Activated CD8-positive, alpha-beta memory T cell treated with anti-CD3 and anti-CD28 coated beads for 4 hours (primary cell): ENCODE measurements at places on chromosomes 2 and 18.

GRCh38 chr2:18987592-18988073, 370.8 kb downstream of the OSR1 start:
- DNase-seq: no peak

DNA sequence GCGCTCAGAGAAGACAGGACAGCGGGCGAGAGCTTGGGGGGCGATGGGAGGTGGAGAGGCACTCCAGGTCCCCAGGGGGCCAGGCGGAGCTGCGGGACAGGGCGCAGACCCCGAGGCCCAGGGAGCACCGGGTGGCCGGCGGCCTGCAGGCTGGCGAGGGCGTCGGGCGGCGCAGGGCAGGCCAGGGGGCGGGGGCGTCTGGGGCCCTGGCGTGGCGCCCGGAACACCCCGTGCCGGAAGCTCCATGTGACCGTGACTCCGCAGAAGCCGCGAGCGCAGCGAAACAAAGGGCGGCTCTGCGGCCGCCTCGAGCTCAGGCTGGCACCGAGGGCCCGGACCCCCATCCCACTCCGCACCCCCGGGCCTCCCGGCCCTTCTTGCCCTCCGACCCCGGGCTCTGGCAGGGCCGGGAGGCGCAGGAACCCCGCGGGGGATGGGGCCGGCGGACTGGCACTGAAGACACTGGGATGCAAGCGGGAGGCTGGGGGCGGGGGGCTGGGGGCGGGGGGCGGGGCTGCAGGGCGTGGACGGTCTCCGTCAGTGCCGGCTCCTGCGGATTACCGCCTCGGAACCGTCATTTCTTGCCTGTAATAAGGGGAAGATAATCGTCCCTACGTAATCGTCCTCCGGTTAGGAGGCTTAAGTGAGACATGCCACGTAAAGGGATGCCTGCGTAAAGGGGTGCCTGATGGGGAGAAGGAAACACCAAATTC, 19.1 kb downstream of the SH2D6 start:
- peak; percentile 40 for DNase-seq

GRCh38 chr2:98654699-98655495, 46.5 kb downstream of the UNC50 start:
- no peak for DNase-seq

DNA sequence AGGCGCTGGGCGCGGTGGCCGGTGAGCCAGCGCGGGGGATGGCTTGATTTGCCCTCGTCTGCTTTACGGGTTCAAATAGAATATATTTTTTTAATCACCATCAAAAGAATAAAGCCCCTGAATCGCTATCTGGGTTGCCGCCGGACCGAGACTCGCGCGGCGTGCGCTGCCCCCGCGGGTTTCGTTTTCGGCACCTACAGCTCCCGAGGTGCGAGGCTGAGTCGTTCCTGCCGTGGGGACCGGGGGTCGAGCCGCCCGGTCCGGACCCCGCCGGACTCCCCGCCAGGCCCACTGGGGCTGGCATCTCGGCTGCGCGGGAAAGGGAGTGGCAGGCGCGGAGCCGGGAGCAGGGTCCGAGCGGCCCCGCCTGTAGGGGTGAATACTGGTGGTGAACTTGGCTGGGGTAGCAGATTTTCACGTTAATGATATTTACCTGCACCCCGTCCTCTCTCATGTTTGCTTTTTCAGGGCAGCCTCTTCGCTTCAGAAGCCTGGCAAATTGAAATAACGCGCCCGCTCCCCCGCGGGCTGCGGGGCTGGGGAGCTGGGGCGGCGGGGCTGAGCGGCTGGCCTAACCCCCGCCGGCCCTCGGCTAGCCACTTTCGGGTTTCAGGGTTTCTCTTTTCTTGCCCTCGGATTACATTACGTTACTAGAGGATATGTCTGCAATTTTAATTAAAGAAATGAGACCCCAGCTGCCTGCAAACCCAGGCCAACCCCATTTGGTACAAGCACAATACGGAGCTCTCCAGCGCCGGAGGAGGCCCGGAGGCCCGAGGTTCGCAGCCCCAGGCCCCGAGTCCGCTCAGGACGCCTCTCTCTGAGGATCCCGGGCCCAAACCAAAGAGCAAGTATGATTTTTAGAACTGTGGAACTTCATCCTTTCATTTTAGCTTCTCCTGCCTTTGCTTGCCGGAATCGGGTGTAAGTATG, 1.7 kb upstream of the CELF4 start:
- no peak for DNase-seq

DNA sequence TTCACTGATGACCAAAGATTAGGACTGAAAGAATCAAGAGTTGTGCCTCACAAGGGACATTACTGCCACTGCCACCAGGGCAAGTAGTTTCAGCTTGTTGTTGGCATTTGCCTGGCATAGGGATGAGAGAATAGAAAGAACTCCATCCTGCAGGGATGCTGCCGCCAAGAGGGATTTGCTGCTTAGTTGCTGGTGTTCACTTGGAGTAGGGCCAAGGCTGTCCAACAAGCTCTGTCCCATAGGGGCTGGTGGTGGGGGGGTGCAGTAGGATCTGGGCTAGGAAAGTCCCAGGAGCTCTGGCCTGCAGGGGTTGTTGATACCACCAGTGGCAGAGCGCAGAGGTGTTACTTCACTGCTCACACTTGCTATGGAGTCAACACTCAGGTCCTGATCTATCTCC, 84.9 kb upstream of the MGAT4A start:
- DNase-seq: no peak

DNA sequence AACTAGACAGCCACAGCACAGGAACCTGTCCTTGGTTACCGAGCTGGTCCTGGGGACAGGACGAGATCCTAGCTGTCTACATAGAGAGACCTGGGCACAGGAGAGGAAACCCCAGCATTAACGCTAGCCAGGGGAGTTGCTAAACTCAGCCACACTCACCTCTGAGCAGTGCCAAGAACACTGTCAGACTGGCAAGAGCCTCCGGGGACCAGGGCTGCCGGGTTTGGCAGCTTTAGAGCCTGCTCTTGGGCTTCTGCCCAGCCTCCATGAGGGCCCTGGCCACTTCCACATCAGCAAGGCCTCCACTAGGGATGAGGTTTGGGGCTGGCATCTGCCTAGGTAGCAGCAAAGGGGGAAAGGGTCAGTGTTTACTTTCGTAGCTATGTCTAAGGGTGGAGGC, 6.7 kb downstream of the TMBIM1 start:
- no peak for DNase-seq

DNA sequence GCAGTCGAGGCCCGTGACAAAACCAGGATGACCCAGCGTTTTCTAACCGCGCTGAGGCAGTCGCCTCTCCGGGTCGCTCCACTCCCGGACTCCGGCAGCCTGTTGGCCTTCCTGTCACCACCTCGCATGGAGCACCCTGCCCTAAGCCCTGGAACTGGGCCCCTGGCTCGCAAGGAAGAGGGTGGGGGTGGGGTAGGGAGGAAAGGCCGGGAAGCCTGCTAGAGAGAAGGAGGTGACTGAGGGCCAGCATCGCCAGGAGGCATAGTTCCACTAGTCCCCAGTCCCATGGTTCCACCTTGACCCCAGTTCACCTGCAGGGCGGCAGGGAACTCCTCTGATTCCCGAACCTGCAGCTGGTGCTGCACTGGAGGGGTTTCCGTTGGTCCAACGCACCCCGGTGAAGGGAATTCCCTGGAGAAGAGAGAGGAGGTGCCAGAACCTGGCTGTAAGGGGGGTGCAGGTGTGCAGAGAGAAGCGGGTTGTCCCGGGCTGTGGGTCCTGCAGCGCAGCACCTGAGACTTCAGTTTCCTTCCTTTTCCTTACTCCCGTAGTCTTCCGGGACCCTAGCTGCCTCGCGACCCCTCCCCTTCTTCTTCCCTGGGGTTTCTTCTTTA, 11.8 kb upstream of the EN1 start:
- DNase-seq: no peak

DNA sequence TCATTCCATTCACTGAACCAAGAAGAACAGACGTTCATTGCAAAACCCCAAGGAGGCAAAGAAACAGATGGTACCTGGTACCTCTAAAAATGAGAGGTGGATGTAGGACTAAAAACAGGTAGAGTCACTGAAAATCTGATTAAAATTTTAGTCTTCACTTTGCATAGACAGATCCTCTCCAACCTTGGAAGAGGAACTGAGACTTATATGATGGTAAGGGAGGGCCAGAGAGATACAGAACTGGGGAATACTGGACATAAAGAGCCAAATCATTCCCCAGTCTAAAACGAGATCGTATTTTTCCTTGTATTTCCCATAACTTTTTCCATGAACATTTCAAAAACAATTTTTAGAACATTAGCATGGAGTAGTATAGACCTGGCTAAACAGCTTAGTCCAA, 59.7 kb upstream of the SPOPL start:
- no peak for DNase-seq

- no peak for DNase-seq
Measured at GRCh38 chr2:8021921-8022320, 659.9 kb upstream of the ID2 start.

- no peak for DNase-seq
Measured at GRCh38 chr2:54079331-54079730, 36.1 kb upstream of the ACYP2 start.

DNA sequence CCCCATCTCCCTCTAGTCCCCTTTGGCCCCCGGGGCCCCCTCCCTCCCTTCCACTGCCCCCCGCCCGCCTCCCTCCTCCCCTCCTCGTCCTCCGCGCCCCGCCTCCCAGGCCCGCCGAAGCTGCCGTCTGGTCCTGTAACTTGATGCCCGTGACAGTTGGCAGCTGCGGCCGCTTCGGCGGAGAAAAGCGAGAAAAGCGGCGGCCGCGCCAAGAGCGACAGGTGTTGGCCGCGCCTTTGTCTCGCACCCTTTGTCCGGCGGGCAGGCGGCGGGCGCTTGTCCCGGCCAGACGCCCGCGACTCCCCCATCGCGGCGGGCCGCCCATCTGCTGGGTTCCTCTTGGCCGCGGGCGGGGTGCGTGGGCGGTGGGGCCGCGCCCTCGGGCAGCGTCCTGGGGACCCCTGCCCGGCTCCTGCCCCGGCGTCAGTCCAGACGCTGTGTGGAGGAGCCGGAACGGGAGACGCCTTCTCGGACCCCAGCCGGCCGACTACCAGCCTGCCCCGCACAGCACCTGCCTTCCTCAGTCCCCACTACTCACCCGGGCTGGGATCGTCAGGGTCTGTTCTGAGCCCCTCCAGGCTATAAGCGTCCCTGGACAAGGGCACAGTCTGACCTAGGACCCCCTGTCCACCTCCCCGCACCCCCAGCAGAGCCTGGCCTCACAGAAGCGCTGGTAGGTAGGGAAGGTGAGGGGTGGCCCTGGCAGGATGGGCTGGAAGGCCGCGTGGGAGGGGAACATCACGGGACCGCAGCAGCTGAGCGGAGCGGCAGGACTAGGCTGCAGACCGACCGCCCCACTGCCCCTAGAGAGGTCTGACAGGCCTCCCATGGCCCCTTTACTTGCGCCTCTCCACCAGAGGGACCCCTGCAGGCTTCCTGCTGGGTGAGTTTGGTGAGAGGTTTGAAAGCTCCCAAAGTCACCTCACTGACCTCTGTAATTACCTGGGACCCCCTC, 1.2 kb upstream of the HES6 start:
- no peak for DNase-seq

DNA sequence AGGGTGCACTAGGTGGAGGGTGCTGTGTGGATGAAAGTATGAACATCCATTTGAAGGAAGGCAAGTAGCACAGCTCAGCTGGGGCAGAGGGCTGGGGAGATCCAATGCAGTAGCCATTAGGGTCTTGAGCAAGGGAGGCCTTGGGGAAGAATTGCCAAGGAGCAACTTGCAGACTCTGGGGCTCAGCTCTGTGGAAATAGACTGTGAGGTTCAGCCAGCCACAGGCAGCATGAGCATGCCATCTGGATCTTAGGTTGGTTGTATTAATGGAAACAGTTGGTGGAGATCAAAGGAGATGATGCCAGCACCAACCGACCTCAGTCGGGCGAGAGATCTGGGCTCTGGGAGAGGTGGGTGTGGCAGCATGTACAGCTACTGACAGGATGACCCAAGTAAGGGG, 5.6 kb downstream of the ZAP70 start:
- DNase-seq: no peak

- DNase-seq: no peak
Measured at GRCh38 chr18:33146014-33146413, 294.5 kb downstream of the CCDC178 start.

GRCh38 chr18:22558945-22559385, 141.2 kb upstream of the CTAGE1 start:
- no peak for DNase-seq

GRCh38 chr2:73063909-73064875, 7.3 kb downstream of the SFXN5 start:
- no peak for DNase-seq

DNA sequence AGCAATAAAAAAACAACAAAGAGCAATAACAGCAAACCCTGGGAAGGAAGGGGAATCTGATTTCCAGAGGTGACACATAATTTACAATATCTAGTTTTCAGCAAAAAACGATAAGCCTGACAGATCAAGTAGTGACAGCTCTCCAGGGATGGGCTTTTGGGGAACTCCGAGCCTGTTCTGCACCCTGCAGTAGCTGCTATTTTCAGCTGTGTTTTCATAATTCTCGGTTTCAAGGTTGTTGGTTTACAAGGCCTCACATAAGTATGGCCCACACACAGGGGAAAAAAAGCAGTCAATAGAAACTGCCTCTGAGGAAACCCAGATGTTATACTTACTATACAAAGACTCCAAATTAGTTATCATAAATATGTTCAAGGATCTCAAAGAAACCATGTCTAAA, 67.7 kb upstream of the CTLA4 start:
- DNase-seq: no peak

GRCh38 chr2:9739531-9739964, 103.7 kb upstream of the TAF1B start:
- peak; percentile 29 for DNase-seq

- DNase-seq: no peak
Measured at GRCh38 chr2:212892193-212892592, 259.2 kb downstream of the IKZF2 start.

- no peak for DNase-seq
Measured at GRCh38 chr2:24832073-24832461, 38.8 kb downstream of the CENPO start.

DNA sequence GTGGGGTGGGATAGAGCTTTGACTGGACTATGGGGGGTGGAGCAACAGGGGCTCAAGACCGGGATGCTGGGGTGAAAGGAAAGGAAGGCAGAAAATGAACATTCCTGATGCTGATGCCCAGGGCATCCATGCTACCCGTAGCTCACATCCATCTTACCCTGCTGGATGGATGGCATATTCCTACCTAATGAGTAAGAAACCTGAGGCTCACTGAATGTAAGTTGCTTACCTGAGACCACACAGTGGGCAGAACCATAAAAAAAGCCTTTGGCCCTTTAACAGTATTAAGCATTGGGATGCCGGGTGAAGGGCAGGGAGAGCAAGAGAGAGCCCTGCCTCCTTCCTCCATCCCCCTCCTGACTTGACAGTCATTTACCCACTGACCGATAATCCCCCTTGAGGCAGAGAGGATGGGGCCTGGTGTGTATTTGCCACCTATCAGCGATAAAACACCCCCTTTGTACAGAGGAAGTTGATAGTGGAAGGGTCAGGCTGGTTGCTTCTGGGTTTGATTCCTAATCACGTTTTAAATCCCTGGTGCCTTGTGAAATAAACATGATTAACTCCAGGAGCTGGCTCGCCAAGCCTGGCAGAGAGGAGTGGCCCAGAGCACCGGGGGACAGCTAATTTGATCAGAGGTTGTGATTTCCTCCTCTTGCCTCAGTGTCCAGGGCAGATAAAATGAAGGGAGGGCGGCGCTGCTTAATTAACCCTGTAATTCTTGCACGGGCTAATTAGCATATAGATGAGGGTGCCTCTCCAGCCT, 105.9 kb upstream of the HS6ST1 start:
- DNase-seq: no peak
